Stimulated activated CD8-positive, alpha-beta memory T cell treated with anti-CD3 and anti-CD28 coated beads, Interleukin-15, amount 100 ng/mL, for 1 hour (primary cell): ENCODE measurements at places on chromosomes 4 and X.

DNA sequence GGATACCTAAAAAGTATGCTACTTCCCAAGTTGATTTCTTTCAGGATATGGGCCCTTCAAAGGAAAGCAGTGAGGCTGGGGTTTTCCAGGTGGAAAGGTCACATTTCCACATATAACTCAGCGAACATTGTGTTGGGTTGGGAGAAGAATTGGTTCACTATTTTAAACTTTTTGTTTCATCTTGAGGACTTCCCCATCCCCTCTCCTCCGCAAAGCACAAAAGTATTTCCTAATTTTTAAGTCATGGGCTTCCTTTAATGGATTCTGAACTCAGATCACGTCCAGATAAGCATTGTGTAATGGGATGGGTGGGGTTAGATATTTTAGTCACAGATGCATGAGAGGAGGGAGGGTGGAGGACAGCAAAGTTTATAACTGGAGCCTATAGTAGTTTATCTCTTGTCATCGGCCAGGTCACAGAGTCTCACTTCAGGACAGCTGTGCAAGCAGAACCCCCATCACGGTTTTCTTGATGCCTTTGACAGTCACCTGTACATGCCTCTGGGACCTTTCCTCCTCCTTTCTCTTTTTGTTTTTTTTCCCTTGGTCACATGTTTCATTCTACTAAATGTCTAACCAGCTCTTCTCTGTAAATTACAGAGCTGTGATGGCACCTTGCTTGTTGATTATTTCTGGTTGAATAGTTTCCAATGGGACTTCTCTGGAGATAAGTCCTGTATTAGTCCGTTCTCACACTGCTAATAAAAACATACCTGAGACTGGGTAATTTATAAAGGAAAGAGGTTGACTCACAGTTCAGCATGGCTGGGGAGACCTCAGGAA lies 115.4 kb downstream of the PTTG2 start:
- no peak for DNase-seq

- DNase-seq: no peak
Measured at GRCh38 chrX:145818186-145819113, 821 bp downstream of the SLITRK2 start.

DNA sequence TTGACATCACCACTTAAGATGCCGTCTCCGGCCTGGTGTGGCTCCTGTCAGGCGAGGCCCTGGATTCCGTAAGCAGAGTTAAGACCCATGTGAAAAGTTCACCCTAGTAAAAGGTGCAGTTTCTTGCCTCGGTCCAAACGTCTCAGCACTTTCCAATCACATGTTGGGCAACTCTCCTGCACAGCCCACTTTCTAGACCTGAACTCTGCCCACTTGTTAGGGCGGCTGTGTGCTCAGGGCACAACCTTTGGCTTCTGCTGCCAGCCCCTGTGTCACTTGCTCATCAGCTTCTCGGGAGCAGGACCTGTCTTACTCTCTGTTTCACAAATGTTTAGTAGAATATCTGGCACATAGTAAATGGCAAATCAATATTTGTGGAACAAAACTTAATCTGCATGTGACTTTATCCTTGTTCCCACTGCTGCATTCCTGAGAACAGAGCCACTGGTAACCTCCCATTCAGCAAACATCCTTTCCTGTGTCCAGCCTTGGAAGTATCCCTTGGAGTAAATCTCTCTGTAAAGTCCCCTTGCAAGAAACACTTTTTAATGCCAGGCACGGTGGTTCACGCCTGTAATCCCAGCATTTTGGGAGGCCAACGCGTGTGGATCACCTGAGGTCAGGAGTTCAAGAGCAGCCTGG lies 38.7 kb upstream of the SH3RF1 start:
- DNase-seq: no peak

- no peak for DNase-seq
Measured at GRCh38 chr4:153131596-153131995, 72.6 kb upstream of the TRIM2 start.

GRCh38 chrX:119218198-119218597 lies 17.9 kb upstream of the PGRMC1 start:
- DNase-seq: no peak

DNA sequence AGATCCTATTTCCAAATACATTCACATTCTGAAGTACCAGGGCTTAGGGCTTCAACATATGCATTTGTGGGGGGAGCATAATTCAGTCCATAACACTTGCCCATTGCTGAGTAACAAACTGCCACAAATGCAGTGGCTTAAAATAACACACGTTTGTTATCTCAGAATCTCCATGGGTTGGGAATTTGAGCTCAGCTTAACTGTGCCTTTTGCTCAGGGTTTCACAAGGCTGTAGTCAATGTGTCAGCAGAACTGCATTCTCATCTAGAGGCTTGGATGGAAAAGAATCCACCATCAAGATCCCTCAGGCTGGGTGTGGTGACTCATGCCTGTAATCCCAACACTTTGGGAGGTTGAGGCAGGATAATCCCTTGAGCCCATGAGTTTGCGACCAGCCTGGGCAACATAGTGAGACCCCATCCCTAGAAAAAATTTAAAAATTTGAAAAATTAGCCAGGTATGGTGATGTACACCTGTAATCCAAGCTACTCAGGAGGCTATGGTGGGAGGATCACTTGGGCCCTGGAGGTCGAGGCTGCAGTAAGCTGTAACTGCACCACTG lies 25.8 kb upstream of the TBL1X start:
- no peak for DNase-seq

DNA sequence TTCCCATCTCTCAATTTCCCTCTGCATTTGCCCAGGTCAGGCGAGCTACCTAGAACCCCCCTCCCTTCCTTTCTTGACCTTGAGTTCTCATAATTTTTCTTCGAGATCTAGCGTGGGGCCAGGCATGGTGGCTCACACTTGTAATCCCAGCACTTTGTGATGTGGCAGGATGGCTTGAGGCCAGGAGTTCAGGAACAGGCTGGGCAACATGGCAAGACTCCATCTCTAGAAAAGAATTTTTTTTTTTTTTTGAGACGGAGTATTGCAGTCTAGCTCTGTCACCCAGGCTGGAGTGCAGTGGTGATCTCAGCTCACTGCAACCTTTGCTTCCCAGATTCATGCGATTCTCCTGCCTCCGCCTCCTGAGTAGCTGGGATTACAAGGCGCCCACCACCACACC lies 4.5 kb upstream of the PORCN start:
- no peak for DNase-seq

DNA sequence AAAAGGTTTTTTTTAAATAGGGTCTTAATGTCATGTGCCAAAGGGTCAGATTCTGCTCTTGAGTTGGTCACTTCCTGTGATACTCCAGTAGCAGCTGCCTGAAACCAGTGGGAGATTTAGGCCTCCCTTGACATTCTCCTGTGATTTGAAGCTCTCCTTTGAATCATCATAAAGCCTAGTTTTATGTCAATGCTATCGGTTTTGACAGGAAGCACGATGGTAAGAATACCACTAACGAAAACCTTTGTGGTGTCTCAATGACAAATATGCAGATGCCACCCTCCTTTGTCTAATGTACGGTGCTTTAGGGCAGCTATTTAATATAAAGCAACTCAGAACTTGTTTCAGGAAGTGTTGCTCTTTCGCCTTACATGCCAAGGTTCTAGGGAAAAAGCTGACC lies 44.2 kb downstream of the CCNI start:
- no peak for DNase-seq

DNA sequence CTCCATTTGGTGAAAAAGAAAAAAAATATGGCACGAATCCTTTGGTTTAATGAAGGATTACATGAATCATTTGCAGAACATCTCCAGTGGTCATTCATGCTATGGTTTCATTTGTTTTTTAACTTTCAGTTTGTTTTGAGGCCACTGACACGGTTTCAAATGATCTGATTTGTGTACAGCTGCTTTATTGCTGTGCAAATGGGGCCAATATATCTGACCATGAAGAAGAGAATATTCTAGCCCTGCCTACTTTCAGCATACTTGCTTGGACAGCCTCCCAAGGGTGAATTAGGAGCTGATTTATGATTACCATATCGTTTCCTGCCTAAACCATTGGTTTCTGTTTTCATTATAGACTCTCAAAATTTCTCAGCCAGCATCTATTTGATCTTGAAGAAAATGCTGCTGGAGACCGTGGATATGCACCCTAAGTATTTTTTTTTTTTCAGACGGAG lies 30.7 kb downstream of the SPARCL1 start:
- DNase-seq: no peak

GRCh38 chr4:54784161-54784671 lies 126.5 kb downstream of the KIT start:
- no peak for DNase-seq

DNA sequence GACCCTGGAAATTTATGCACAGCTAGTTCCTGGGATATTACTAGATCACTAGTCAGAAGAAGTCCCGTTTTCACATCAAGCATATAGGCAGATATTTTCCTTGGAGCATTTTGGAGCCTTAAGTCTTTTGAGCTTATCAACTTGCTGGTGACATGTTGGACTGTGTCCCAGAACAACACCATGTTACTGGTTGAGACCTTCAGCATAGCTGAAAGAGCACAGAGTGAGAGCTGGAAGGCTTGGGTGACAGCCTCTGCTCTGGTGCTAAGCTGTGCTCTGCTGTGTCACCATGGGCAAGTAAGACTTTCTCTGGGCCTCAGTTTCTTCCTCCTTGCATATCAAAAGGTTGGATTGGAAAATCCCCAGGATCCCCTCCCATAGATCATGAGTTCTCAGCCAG lies 116.6 kb upstream of the FRMPD4 start:
- DNase-seq: no peak

- DNase-seq: peak; percentile 9
Measured at GRCh38 chr4:118981839-118982381, 93.3 kb downstream of the SYNPO2 start.

DNA sequence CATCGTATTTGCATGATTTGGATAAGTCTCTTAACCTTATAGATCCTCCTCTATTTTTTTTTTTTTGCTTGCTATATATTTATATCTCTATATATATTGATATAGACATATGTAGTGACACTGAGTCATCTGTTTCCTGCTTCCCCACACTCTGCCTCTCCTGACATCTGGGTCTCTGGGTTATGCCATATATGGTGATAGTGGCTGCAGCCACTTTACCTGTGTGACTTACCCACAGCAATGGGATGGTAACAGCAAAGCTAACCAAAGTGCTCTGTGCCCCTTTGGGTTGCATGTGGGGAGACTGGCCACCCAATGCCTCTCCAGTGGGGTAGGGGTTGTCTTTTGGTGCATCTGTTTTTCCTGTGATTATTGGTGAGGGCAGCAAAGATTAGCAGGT lies 14.5 kb downstream of the CMC4 start:
- no peak for DNase-seq

DNA sequence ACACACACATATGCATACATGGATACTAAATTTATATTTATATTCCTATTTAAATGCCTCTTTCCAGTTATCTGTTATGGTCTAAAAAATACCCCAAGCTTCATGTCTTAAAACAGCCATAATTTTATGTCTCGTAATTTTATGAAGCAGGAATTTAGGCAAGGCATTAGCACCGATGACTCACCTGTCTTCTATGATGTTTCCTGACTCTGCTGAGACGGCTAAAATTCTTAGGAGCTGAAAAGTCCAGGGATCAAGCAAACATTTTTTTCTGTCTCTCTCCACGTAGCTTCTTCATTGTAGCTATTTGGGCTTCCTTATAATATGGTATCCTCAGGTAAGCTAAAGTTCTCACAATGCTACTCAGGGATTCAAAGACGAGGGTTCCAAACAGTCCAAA lies 930.3 kb downstream of the STIM2 start:
- DNase-seq: no peak

DNA sequence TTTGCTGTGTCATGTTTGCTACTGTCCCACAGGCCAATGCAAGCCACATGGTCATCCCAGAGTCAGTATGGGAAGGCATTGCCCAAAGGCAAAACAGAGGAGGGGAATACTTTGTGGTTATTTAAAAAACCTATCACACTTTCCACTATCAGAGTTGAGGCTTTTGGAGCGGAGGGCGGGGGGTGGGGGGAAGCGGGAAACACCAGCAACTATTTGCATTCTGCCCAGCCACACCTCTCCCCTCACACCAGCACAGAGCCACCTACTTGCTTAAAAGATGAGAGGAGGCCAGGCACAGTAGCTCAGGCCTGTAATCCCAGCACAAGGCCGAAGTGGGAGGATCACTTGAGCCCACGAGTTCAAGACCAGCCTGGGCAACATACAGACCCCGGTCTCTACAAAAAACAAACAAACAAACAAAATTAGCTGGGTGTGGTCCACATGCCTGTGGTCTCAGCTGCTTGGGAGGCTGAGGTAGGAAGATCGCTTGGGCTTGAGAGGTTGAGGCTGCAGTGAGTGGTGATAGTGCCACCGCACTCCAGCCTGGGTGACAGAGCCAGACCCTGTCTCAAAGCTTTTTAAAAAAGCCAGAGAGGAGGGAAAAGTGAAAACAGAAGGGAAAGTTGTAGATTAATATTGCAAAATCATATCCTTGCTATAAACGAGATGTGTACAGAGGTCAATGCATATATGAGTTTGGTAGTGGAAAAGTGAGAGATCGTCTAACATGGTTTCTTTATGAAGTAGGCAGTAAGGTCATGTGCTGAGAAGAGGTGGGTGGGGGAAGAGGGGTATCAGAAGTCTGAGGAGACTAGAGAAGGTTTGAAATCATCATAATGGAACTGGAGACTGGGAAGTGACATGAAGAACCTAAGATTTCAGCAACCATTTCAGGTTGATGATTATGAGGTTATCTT lies 1.9 kb upstream of the CHST7 start:
- DNase-seq: no peak

DNA sequence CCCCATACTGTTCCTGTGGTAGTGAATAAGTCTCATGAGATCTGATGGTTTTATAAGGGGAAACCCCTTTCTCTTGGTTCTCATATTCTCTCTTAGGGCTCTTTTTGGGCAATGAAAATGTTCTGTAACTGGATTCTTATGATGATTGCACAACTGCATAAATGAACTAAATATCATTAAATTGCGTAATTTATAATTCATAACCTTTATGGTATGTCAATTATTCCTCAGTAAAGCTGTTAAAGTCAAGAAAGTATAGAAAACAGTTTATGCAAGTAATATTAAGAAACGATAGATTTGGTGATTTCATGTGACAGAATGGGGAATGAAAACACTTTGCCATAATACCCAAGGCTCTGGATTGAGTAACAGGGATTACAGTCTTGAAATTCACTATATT lies 33.5 kb upstream of the SPANXD start:
- DNase-seq: no peak

GRCh38 chrX:123968383-123969050 lies 7.0 kb downstream of the STAG2 start:
- DNase-seq: no peak

- DNase-seq: no peak
Measured at GRCh38 chrX:120144178-120144844, 14.1 kb upstream of the RHOXF2 start.

GRCh38 chr4:82017680-82018079 lies 356.1 kb downstream of the HNRNPD start:
- DNase-seq: no peak
